Immature natural killer cell (primary cell): ENCODE measurements at places on chromosomes 6 and 20. TPM values are rescaled to one million over a fixed set of nuclear protein-coding genes. Genes with fewer than 3 reads are reported as not detected.

DNA sequence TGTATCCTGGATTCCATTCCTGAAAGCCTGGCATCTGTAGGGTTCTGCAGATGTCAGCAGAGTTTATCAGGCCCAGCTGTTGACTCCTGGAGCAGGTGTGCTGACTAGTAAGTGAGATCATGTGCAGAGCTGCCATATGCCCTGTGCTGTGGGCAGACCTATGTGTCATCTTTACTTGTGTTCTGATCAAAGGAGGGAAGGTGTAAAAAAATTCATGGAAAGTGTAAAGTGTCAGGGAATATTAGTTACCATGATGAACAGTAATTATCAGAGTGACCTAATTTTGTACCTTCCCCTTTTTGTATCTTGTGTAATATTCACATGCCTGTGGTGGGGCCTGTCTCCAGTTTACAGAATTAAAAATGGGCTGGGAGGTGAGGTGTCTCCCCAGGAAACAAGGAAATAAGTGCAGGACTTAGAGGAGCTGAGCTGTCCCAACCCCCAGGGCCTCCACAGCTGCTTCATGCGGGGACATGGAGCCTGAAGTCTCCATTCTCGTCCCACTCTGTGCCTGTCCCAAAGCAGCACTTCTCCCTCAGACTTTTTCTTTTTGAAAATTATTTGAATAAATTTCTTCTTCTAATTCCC, 148.2 kb upstream of the GGTLC1 start:
- H3K4me3 ChIP-seq: no peak overlapping the region
- H3K4me1 ChIP-seq: peaks cover 63% of the 10 kb centered on the region
- no peak for DNase-seq
- no peaks in the 10 kb centered on the region for H3K36me3 ChIP-seq
- H3K27me3 ChIP-seq: no peaks in the 10 kb centered on the region

EIF6 gene
- 249 TPM for polyA plus RNA-seq

DNA sequence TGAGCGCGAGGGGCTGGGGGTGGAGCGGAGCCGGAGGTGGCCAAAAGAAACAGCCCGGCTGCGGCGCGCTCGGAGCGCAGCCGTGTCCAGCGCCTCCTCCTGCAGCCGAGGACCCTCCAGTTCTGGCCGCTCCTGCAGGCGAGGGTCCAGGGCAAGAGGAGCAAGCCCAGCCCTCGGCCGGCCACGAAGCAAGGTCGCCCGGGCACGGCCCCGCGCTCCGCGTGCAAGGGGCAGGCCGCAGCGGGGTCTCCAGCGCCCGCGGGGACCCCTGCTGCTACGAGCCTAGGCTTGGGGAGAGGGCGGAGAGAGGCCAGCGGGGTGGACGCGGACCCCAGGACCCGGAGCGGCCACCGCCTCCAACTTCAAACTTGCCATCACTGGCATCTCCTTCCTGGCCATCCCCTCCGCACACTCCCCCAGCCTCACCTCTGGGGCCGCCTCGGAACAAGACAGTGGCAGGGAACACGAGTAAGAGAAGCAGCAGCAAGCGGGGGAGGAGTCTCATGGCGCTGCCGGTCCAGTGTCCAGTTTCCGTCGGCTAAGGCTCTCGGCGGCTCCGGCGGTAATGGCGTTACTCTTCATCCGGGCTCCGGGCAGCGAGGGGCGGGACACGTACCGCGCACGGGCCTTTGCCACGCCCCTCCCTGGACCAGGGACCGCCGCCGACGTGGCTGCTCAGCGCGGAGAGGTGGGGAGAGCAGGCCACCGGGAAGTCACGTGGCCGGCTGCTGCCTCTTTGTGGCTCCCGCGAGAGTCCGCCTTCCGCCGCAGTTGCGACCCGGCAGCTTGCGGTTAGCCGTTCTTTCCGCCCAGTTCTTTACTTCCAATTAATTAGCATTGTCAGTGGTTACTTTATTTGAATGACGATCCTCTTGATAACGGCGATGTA, at the start of gene SSR1:
TSS of gene SSR1 (minus strand) at position 584 of the 889 bp plus-strand sequence. CDS start at position 505, 79 bp downstream.
- H3K27ac ChIP-seq: peak within 1 kb of the TSS; percentile 92
- H3K4me3 ChIP-seq: peak within 1 kb of the TSS; percentile 95
- H3K4me1 ChIP-seq: peaks cover 65% of the 10 kb centered on the region
- peaks cover 6% of the 10 kb centered on the region for H3K27me3 ChIP-seq
- DNase-seq: peak; percentile 95
- peaks cover 13% of the 10 kb centered on the region for H3K36me3 ChIP-seq

GRCh38 chr20:58693226-58694006, 816 bp downstream of the NPEPL1 start:
- H3K27ac ChIP-seq: peak overlapping the region; percentile 79
- peaks cover 13% of the 10 kb centered on the region for H3K4me1 ChIP-seq
- peaks cover 6% of the 10 kb centered on the region for H3K27me3 ChIP-seq
- peak overlapping the region; percentile 84 for H3K4me3 ChIP-seq

- no peak overlapping the region for H3K4me3 ChIP-seq
- no peak for DNase-seq
- peaks cover 4% of the 10 kb centered on the region for H3K27me3 ChIP-seq
- no peaks in the 10 kb centered on the region for H3K36me3 ChIP-seq
- H3K27ac ChIP-seq: no peak overlapping the region
Measured at GRCh38 chr6:33989016-33989854, 156.7 kb downstream of the GRM4 start.

COL11A2 gene
- polyA plus RNA-seq: not detected

- H3K36me3 ChIP-seq: no peaks in the 10 kb centered on the region
- H3K4me1 ChIP-seq: no peaks in the 10 kb centered on the region
- peaks cover 5% of the 10 kb centered on the region for H3K27me3 ChIP-seq
- no peak overlapping the region for H3K27ac ChIP-seq
Measured at GRCh38 chr6:148530976-148531375, 188.3 kb downstream of the SASH1 start.

CALHM4 gene
- polyA plus RNA-seq: not detected

GSTA2 gene
- polyA plus RNA-seq: not detected

SCUBE3 gene
- 0.02 TPM for polyA plus RNA-seq

DNA sequence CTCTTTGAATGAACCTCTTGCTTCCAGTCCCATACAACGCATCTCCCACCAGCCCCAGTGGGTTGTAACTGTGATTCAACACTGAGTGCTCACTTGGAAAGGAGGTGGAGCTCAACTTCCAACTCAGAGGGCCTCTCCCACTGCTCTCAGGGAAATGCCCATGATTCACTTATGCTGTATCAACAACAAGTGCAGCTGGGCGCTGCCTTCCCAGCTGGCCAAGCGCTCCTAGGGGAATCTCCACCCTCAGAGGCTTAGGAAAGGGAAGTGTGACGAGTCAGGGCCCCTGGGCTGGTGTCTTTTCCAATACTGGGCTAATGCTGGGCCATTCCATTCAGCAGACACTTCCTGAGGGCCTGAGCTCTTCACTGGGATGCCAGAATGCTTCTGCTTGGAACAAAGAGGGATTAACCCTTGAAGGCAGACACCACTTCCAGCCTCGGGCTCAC, 8.1 kb upstream of the OCSTAMP start:
- H3K27ac ChIP-seq: no peak overlapping the region
- no peaks in the 10 kb centered on the region for H3K36me3 ChIP-seq
- H3K4me3 ChIP-seq: no peak overlapping the region
- H3K27me3 ChIP-seq: peaks cover 2% of the 10 kb centered on the region

GRCh38 chr6:168270274-168271172, 49.1 kb downstream of the DACT2 start:
- DNase-seq: no peak
- H3K27ac ChIP-seq: no peak overlapping the region
- peaks cover 11% of the 10 kb centered on the region for H3K27me3 ChIP-seq
- no peaks in the 10 kb centered on the region for H3K36me3 ChIP-seq
- no peaks in the 10 kb centered on the region for H3K4me1 ChIP-seq

DNA sequence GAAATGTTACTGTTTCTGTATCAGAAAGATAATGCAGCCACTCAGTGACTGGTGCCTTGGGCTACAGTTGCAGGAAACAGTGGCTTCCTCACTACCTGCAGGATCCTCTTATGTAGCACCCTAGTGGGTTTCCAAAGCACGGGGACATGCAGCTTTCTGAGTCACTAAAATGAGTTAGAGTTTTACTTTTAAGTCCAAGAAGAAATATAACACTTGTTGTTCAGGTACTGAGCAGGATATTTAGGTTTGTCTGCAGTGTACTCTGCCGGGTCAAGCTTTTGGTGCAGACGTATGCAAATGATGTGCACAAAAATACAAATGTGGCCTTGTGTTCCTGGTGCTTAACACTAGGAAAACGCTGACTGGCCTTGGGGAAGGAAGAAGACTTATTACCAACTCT, 22.0 kb downstream of the ACSS1 start:
- H3K36me3 ChIP-seq: no peaks in the 10 kb centered on the region
- no peak for DNase-seq
- H3K27me3 ChIP-seq: peaks cover 2% of the 10 kb centered on the region
- peak overlapping the region; percentile 68 for H3K4me3 ChIP-seq
- H3K4me1 ChIP-seq: peaks cover 75% of the 10 kb centered on the region

KCNQ5 gene
- 4.3 TPM for polyA plus RNA-seq

GRCh38 chr6:90149280-90149679, 147.4 kb downstream of the BACH2 start:
- DNase-seq: no peak
- no peak overlapping the region for H3K4me3 ChIP-seq
- no peaks in the 10 kb centered on the region for H3K36me3 ChIP-seq
- H3K27ac ChIP-seq: peak overlapping the region; percentile 23
- H3K27me3 ChIP-seq: peaks cover 4% of the 10 kb centered on the region

SMIM8 gene
- polyA plus RNA-seq: 17.6 TPM

HACE1 gene
- 3.3 TPM for polyA plus RNA-seq

DNA sequence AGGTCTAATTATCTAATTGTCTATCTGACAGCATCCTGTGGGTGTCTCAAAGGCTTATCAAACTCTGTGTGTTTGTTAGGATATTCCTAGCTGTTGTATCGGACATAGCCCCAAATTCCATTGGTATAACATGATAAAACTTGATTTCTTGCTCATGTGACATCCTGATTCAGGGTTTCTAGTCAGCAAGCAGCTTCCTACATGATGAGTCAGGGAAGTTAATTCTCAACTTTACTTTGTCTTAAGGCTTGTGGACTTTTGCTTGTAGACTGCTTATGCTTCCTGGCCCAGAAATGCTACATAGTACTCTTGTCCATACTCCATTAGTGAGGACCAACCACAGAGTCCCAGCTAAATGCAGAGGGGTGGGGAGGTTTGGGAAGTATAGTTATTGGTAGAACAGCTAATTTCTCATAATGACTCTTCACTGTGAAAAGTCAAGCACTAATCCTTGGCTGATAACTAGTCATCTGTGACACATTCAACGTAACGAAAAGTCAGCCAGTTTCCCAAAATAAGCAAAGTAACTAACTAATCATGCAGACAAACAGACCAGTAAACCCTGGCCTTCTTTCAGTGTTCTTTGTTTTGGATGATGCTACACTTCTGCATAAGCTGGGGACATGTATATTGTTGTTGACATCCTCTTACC, 25.8 kb downstream of the NKAIN2 start:
- peaks cover 2% of the 10 kb centered on the region for H3K27me3 ChIP-seq
- H3K36me3 ChIP-seq: peaks cover 4% of the 10 kb centered on the region
- no peak overlapping the region for H3K4me3 ChIP-seq
- no peak overlapping the region for H3K27ac ChIP-seq
- DNase-seq: no peak

DNA sequence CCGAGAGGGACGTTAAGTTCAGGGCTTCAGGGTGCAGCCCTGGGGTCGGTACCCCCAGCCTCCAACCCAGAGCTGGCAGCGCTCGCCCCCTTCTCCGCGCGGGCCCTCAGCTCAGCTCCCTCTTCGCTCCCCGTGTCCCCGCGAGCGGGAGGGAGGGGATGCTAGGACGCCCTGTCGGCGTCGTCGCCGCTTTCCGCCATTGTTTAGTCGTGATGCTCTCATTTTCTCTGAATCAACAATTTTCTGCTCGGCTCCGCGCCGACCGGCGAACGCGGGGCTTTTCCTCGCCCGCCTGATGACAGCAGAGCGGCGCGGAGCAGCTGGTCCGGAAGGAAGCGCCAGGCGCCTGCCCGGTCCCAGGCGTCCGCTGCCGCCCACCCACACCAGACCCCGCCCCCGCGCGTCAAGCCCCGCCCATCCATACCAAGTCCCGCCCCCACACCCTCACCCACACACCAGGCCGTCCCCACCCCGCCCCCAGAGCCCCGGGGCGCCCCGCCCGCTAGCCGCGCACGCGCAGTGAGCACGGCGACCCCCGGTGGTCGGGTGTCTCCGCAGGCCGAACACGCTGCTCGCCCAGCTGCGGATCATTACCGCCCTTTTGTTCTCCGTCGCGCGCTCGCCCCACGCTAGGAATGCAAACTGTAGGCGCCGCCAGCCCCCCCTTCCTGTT, 50.1 kb upstream of the SLC32A1 start:
- peak overlapping the region; percentile 95 for H3K4me3 ChIP-seq
- DNase-seq: peak; percentile 62
- H3K27me3 ChIP-seq: peaks cover 2% of the 10 kb centered on the region

DNA sequence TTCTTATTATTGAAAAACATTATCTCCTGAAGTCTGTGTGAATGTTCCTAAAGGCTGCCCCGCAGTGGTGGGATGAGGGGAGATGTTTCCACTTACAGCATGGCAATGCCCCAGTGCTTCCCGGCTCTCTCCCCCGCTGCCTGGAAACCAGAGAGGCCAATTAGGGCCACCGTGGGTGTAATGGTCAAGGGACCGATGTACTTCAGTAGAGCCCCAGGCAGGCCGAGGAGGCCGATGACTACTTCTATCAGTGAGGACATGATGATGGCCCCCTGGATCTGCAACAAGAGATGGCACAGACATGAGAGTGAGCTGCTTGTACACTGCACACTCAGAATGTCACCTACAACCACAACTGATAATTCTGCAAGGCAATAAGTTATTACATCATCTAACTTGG, 117.8 kb downstream of the SLC23A2 start:
- no peak for DNase-seq
- H3K27ac ChIP-seq: no peak overlapping the region
- peaks cover 49% of the 10 kb centered on the region for H3K4me1 ChIP-seq

- no peak for DNase-seq
- no peak overlapping the region for H3K27ac ChIP-seq
- H3K4me1 ChIP-seq: no peaks in the 10 kb centered on the region
- no peak overlapping the region for H3K4me3 ChIP-seq
- H3K36me3 ChIP-seq: no peaks in the 10 kb centered on the region
Measured at GRCh38 chr6:98957450-98957849, 9.7 kb upstream of the FBXL4 start.

HAO1 gene
- not detected for polyA plus RNA-seq

MAP1LC3A gene
- polyA plus RNA-seq: 0.74 TPM

PRPH2 gene
- polyA plus RNA-seq: 0.25 TPM

DNA sequence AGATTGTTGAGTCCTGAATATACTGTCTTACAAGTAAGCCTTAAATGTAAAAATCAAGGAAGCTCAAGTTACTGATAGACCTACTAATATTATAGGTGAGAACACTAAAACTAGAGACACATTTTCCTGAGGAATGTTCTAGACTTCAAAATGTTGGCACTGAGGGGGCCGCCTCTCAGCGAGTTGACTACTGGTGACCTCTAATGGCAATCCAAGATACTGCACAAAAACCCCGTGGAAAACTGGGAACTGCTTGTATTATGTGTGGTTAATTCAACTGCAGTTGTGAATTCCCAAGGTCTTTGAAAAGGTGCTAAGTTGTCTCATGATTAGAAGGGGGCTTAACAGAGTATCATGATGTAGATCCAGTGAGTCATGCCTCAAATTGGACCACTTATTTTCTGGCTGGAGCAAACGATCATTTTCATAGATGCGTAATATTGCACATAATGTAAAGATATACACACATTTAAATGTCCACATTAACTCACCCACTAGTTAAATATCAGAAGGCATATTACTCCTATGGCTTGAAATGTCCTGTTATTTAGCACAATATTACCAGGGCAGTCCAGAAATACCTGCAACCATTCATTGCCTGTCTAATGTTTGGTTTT, 336.2 kb downstream of the FOXA2 start:
- no peak overlapping the region for H3K27ac ChIP-seq
- H3K36me3 ChIP-seq: no peaks in the 10 kb centered on the region
- DNase-seq: no peak
- H3K4me3 ChIP-seq: no peak overlapping the region
- peaks cover 2% of the 10 kb centered on the region for H3K27me3 ChIP-seq

GRCh38 chr6:29552512-29553051, 7.0 kb downstream of the UBD start:
- H3K4me3 ChIP-seq: peak overlapping the region; percentile 62
- peaks cover 14% of the 10 kb centered on the region for H3K4me1 ChIP-seq
- H3K27me3 ChIP-seq: peaks cover 50% of the 10 kb centered on the region
- H3K27ac ChIP-seq: no peak overlapping the region
- no peaks in the 10 kb centered on the region for H3K36me3 ChIP-seq
- DNase-seq: peak; percentile 31
